ENCODE measurements at places on chromosomes 2 and 18.

- no peak for DNase-seq
These were observed 90.4 kb downstream of the TNS1 start for GRCh38 chr2:217912098-217913024.

- DNase-seq = no peak
These were observed 931.7 kb upstream of the CELF4 start for GRCh38 chr18:38497266-38497665.

- DNase-seq = no peak
These were observed 91.7 kb downstream of the DTNA start for GRCh38 chr18:34801774-34802173.

- no peak for DNase-seq
These were observed 19.2 kb downstream of the NRP2 start for GRCh38 chr2:205701509-205701908.

DNA sequence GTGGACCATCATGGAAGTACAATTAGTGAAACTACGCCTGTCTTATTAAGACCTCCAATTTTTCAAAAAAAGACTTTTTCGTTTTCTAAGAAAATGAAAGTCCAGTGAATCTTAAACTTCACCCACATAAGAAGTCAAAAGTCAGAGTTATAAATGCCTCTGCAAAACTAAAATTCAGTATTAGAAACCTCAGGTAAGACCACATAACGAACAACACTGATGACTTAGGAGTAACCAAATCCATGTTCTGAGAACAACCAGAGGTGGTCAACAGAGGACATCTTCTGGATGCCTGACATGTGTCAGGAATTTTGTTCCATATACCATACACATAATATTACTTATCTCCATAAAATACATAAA is 62.4 kb downstream of the RPL31 start:
- no peak for DNase-seq

DNA sequence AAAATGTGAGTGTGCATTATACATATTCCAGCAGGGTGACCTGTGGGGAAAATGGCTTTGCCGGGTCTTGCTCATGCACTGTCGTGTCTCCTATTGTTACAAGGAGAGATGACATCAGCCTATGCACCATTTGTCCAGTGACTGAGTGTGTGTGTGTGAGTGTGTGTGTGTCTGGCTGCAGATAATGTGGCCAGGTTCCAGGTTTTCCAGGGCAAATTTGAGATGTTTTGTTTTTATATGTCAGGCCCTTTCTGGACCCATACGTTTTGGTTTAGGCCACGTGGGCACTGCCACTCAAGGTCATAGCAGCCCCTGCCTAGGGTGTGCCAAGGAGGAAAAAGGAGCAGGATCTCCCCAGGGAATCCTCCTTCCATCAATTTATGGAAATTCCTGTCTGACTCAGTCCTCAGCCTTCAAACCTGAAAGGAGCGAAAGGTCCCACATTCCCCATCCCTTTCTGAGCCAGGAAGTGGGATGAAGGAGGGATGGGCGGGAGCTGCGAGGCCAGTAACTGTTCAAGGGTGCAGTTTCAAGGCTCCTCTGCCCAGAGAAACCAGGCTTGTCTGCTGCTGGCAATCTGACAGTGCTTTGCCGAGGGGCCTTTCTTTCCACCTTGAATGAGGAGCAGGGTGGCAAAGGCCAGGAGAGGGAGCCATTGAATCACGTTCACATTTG is 93.0 kb upstream of the SMAD2 start:
- DNase-seq = no peak

- DNase-seq = no peak
These were observed 1.4 kb upstream of the LAPTM4A start for GRCh38 chr2:20052861-20053281.

DNA sequence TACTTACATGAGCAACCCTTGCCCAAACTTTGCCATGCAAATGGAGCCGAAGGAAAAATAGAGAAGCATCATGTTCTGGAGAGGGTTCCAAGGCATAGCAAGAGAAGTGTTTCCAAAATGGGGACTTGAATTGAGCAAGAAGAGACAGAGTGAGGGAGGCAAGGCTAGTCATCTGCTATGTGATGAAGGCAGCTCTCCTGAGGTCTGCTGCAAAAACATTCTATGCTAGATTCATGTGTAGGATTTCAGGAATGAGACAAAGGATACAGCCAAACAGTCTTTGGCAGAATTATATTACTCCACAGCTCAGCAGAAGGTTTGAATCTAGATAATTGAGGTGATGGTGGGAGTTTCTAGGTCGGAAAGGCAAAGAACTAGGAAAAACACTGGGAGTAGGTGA is 24.1 kb upstream of the MRPL19 start:
- DNase-seq = no peak

GRCh38 chr2:190060626-190061025 is 1.9 kb downstream of the MSTN start:
- DNase-seq = no peak
